Bronchial epithelial cell (primary cell): ENCODE measurements at places on chromosomes 13 and 19. TPM values are rescaled to one million over a fixed set of nuclear protein-coding genes. Genes with fewer than 3 reads are reported as not detected.

Gene ZNF235
- total RNA-seq, result 4.7 and 6.1 TPM in 2 replicates

Gene IGFLR1
- 0.13 and 0.26 TPM in 2 replicates for total RNA-seq

Gene CNFN
- total RNA-seq, result 1.7 TPM in 1 of 2 replicates, not detected in the other

Gene WDR88
- total RNA-seq, result not detected in 2 replicates

Gene ATP4B
- total RNA-seq, result not detected in 2 replicates

Gene ATP1A3
- 0.13 TPM in 1 of 2 replicates, not detected in the other for total RNA-seq

Gene ADGRE3
- not detected in 2 replicates for total RNA-seq

Gene NAPSA
- total RNA-seq, result 0.26 TPM in 2 replicates

Gene FBXO17
- total RNA-seq, result 5.0 and 11.6 TPM in 2 replicates

Gene ZNF625
- total RNA-seq, result 5.0 and 8.7 TPM in 2 replicates

- no peak for DNase-seq
Measured at GRCh38 chr13:72160977-72161376, 294.0 kb upstream of the DACH1 start.

GRCh38 chr13:102863590-102863989 lies 17.8 kb downstream of the ERCC5 start:
- no peak for DNase-seq

GRCh38 chr13:112903606-112904195 lies 65.3 kb upstream of the MCF2L start:
- no peak for DNase-seq

DNA sequence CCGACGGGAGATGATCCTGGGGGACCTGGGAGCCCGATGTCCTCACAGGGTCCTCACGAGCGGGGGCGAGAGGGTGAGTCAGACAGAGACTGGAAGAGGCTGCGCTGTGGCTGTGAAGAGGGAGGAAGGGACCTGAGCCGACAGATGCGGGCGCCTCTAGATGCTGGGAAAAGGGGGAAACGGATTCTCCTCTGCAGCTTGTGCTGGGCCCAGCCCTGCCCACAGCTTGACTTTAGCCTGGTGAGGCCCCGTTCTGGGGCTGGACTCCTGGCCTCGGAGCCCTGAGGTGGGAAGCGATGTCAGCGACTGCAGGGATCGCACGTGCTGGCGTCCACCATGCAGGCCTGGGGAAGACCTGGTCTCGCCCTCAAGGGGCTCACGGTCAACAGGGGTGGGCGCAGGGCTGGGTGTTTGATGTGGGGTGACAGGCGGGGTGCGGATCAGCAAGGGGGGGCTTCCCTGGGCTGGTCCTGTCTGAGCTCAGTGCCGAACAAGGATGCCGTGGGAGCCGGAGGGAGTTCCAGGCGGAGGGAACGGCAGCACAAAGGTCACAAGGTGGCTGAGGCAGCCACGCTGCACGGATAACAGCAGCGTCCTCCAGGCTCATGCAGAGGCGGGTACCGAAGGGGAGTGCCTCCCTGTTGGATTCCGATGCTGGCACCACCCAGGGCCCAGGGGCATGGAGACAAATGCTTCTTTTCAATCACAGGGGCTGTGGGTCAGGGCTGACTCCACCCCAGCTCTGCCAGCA lies 31.8 kb downstream of the PIP5K1C start:
- no peak for DNase-seq

- no peak for DNase-seq
Measured at GRCh38 chr13:105518086-105518485, 1017.4 kb downstream of the EFNB2 start.

DNA sequence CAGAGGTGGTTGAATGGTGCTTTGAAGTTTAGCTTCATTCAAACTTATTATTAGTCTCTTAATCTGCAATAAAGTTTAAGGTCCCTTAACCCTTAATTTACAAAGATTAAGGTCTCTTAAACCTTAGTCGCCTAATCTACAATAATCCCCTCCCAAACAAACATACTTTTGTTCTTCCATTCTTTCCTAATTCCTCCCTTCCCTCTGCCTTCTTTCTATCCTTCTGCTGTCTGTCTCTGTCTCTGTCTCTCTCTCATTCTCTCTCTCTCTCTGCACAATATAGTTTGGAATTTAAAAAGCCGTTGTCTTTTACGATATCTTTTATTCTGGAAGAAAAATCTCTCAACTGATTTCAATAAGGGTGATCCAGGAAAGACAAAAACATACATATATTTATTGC lies 1096.8 kb upstream of the ATXN8OS start:
- no peak for DNase-seq

DNA sequence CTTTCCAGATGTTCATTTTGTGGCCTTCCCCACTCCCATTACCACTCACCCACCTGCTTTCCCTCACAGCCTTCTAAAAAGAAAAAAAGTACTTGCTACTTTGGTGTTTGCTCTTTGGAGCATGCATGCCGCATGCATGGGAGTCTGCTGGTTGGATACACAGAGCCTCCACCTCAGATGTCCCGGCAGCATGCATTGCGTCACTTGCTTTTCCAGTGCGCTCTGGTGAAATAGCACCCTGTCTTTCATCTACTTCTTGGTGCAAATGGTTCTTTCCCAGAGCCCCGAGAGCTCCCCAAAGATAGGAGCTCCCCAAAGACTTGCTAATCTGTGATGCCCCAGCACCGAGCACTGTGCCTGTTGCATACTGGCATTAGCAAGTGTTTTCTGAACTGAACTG lies 333.2 kb upstream of the ZNF507 start:
- no peak for DNase-seq

DNA sequence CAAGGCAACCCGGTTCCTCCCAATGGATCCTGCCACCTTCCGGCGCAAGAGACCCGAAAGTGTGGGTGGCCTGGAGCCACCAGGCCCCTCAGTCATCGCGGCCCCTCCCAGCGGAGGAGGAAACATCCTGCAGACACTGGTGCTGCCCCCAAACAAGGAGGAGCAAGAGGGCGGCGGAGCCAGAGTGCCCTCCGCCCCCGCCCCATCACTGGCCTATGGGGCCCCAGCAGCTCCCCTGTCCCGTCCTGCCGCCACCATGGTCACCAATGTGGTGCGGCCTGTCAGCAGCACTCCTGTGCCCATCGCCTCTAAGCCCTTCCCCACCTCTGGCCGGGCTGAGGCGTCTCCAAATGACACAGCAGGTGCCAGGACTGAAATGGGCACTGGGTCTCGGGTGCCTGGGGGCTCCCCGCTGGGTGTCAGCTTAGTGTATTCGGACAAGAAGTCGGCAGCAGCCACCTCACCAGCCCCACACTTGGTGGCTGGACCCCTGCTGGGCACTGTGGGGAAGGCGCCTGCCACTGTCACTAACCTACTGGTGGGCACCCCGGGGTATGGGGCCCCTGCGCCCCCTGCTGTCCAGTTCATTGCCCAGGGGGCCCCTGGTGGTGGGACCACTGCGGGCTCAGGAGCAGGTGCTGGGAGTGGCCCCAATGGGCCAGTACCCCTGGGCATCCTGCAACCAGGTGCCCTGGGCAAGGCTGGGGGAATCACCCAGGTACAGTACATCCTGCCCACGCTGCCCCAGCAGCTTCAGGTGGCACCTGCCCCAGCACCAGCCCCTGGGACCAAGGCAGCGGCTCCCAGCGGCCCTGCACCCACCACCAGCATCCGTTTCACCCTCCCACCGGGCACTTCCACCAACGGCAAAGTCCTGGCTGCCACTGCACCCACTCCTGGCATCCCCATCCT lies 11.2 kb upstream of the PRR19 start:
- DNase-seq, result no peak

GRCh38 chr19:6421075-6422014 lies 3.3 kb downstream of the KHSRP start:
- no peak for DNase-seq

- peak; percentile 87 for DNase-seq
Measured at GRCh38 chr19:49151267-49152118, 3.7 kb downstream of the HRC start.

DNA sequence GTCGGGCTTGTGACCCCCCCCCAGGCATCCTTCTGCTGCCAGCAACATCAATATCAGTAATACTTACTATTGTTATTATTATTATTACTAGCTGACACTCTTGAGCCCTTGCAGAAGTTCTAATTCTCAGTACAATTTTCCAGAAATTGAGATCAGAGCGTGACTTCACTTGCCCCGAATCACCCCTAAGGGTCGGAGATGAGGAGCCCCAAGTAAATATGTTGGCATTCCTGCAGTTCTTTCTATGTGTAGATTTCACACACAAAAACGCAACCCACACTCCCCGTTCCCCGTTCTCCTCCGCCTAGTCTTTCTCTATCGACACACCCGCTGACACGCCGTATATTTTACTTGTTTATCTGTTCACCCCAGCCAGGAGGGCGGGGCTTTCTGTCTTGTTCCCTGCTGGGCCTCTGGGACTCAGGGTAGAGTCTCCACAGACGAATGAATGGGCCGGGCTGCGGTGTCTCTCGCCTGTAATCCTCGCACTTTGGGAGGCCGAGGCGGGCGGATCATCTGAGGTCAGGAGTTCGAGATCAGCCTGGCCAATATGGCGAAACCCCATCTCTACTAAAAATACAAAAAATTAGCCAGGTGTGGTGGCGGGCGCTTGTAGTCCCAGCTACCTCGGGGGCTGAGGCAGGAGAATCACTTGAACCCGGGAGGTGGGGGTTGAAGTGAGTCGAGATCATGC lies 14.7 kb downstream of the TLE5 start:
- peak; percentile 56 for DNase-seq

- DNase-seq, result no peak
Measured at GRCh38 chr19:35133826-35134225, 1.0 kb downstream of the LGI4 start.

- DNase-seq, result peak; percentile 69
Measured at GRCh38 chr13:21413013-21413412, 46.1 kb downstream of the ZDHHC20 start.

GRCh38 chr19:52938761-52939160 lies 15.5 kb upstream of the ZNF888 start:
- peak; percentile 23 for DNase-seq

- DNase-seq, result no peak
Measured at GRCh38 chr13:25168790-25169189, 3.3 kb downstream of the AMER2 start.

DNA sequence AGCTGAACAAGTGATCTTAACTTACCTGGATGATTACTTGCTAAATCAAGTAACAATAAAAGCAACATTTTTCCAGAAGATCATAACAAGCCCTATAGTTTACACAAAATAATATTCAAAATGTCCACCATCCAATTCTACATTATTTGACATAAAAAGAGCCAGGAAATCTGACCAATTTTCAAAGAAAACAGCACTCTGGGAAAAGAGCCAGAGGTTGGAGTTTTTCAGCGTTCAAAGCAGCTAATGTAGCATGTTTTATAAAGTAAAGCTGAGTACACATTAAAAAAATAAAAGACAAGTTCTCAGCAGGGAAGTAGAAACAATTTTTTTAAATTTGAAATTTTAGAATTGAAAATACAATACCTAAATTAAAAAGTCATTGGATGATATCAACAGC lies 62.6 kb downstream of the UFM1 start:
- no peak for DNase-seq

- peak; percentile 69 for DNase-seq
Measured at GRCh38 chr19:46542428-46543230, 47.0 kb upstream of the PNMA8B start.

DNA sequence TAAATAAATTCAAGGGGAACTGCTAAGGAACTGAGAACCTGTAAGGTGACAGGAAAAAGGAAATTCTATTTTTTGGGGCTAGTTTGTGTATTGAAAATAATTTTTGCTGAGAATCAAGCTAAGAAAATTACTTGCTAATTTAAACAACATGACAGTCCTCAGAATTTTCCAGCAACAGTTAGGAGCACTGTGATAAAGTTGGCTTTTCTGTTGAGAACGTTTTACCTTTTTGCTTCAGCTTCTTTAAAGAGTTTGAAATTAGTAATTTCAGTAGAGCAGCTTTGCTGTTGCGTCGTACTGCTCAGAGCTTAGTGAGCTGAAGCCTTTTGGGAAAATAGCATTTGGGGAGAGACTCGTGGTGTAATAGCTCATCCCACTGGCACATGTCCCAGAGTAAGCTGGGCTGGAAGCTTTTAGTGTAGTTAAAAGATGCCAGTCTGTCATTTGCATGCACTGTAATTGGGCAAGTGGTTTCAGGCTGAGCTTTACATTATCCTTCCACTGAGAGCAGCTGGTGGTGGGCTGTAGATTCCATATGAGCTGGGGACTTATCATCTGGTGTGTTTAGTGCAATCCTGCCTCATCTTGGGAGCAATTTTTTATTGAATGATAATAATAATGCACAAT lies 69.8 kb downstream of the LRCH1 start:
- no peak for DNase-seq

DNA sequence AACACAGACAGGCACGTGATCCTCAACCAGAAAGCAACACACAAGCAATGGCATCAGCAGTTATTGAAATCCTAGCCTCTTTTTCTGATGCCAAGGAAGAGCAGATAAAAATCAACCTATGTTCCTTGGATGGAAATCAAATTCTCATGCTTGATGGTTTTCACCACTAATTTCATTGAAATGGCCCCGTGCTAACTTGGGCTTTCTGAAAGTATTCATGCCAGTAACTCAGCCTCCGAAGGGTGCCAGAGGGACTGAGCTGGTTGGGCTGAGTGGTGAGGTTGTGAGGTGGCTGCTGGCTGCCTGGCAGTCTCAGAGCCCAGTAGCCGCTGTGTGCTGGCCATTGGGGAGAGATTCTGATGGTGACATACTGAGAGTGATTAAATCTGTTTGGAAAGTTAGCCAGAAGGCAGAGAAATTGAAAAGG lies 309.3 kb downstream of the DCT start:
- DNase-seq, result no peak
